Activated T-helper 9 cell treated with anti-CD3 and anti-CD28 coated beads, Interleukin-2, amount 50 U/mL, for 16 hours (primary cell): ENCODE measurements at places on chromosomes 5 and 9.

- DNase-seq: no peak
These were observed 398.3 kb downstream of the TLE4 start for GRCh38 chr9:79970146-79970425.

- no peak for DNase-seq
These were observed 292.9 kb upstream of the PUM3 start for GRCh38 chr9:3136686-3137346.

DNA sequence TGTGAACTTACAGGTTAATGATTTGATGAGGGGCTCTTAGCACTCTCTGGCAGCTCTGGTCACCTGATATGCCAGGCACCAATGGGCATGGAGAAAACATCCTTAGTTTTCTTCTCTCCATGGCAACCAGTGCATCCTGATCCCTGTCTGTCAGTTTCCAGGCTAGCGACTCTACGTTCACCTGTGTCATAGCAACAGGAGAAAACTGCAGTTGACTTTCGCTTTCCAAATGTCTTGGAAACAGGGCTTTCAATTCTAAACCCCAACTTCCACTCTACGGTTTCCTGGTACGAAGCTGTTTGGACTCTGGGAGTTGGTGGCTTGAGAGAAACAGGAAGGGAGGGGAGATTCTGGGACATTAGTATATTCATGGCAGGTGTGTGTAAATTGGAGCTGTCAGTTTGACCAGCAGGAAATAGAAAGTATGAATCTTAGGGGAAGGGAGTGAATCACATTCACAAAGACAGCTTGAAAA lies 74.4 kb downstream of the SLC28A3 start:
- DNase-seq: no peak

DNA sequence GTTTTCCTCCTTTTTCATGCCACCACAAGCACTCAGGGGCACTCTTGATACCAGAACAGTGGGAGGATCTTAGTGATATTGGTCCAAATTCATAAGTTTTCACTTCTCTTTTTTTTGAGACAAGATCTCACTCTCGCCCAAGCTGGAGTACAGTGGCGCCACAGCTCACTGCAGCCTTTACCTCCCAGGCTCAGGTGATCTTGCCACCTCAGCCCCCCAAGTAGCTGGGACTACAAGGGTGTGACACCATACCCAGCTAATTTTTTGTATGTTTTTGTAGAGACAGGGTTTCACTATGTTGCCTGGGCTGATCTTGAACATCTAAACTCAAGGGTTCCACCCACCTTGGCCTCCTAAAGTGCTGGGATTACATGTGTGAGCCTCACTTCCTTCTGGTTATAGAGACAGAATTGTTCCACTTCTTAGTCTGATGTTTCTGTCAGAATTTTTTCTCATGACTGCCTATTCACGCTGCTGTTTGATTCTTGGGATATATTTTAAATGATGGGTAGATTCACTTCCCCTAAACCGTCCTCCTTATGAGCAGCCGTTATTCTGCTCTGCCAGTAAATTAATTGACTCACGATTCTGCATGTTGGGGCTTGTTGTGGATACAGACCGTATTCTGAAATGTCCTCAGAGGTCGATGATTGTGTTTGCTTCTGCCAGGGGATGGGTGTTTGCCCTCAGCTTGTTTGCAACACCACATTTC lies 30.8 kb downstream of the MTAP start:
- DNase-seq: no peak

- no peak for DNase-seq
These were observed 202.9 kb downstream of the NR2F1-AS1 start for GRCh38 chr5:93378073-93378472.

DNA sequence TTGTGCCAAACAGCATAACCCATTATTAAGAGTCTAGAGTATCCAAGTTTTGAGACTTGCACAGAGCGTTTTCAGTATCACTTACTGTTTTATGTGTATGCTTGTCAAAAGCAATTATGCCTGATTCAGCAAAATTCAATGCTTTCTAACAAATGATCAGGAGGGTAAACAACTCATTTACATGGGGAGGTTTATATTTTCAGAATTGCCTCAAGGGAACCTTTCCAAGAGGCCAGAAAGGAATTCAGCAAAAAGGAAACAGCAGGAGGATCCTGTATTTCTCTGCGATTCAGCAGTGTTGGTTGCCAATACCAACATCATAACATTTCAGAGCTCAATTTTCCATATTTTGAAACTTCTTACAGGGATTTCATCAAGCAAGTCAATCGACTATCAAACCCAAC lies 69.3 kb upstream of the DAB2 start:
- no peak for DNase-seq

DNA sequence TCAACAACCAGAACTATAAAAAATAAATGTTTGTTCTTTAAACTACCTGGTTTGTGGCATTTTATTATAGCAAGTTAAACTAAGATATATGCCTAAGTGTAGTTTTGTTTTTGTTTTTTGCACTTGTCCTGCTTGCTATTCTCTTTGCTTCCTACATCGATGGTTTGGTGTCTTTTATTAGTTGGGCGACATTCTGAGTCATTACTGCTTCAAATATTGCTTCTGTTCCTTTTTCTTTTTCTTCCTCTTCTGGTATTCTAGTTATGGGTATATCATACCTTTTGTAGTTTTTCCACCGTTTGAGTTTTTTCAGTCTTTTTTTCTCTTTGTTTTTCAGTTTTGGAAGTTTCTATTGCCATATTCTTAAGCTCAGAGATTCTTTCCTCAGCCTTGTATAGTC lies 86.9 kb downstream of the MACIR start:
- no peak for DNase-seq

DNA sequence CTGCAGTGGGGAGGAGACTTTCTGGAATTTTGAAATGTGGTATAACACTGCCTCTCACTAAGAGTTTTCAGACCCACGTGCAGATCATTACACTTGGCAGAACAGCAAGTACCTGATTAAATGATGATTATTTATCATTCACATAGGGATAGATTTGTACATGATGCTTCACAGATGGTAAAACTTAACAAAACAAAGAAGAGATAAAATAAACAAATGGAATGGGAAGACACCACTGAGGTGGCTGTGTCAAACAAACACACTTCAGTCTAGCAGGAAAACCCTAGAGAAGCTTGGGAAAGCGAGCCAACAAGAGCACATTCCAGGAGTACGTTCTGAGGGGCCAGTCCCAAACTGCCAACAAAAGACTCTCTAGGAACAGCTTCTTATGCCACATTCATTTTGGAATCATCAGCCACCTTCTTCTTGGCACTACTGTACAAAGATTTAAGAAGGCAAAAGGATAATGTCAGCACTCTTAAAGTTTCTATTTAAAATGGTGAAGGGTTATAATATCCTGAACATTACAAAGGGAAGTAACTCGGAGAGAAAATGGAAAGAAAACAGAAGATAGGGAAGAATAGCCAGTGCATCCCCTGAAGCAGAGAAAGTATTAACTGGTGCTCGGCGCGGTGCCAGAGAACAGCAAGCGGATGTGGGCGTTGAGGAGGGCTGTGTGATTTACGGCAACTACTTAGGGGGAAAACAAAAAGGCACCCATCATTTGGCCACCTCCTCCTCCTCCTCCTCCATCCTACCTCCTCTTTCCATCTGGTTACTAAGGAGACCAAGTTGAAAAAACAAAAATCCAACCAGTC lies 1.6 kb downstream of the MED27 start:
- peak; percentile 3 for DNase-seq

DNA sequence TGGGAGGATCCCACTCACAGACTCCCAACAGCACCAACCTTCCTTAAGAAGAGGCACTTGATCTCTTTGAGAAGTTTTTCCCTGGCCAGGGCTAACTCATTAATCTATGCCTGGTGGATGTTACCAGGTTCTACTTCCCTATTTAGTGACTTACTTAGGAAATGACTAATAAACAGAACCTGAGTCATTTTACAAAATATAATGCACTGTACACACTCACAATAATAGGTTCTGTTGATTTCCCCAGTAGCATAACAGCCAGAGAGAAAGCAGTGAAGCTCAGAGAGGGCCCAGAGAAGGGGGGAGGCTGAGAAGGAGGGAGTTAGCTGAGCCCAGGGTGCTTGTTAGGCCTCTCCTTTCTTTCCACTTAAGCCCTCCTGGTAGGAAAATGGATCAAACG lies 27.1 kb downstream of the FRMD3 start:
- no peak for DNase-seq

GRCh38 chr5:180053061-180053602 lies 18.4 kb downstream of the RNF130 start:
- DNase-seq: no peak

DNA sequence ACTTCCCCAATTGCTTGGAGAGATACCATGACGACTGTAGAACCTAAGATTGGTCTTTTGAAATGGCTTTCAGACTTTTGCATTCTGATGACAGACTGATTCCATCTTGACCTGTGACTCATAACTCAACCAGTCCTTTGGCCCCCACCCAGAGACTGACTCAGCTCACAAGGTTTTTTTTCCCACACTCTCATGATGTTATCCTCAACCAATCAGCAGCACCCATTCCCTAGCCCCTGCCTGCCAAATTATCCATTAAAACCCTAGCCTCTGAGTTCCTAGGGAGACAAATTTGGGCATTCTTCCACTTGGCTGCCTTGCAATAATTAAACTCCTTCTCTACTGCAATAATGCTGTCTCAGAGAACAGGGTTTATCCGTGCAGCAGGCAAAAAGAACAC lies 1263.3 kb upstream of the CDH9 start:
- DNase-seq: no peak

- DNase-seq: no peak
These were observed 639.2 kb downstream of the NR2F1-AS1 start for GRCh38 chr5:92941806-92942205.

GRCh38 chr5:167730121-167730520 lies 561.3 kb upstream of the WWC1 start:
- DNase-seq: no peak

DNA sequence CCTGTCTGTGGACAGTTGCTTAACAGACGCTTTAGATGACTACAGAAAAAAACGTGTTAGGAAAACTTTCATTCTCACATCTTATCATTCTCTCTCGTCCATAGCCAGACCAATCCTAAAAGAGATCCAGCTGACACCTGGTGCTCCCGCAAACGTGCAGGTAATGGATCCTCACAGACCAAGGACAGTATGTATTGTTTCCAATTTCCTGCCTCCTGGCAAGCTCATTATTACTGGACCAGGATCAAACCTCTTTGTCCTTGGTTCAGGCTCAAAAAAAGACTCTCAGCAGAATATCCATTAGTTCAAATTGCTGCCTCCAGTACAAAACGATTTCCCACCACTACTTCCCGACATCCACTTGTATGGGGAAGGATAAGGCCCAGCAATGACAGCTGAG lies 62.4 kb downstream of the SERINC5 start:
- no peak for DNase-seq

DNA sequence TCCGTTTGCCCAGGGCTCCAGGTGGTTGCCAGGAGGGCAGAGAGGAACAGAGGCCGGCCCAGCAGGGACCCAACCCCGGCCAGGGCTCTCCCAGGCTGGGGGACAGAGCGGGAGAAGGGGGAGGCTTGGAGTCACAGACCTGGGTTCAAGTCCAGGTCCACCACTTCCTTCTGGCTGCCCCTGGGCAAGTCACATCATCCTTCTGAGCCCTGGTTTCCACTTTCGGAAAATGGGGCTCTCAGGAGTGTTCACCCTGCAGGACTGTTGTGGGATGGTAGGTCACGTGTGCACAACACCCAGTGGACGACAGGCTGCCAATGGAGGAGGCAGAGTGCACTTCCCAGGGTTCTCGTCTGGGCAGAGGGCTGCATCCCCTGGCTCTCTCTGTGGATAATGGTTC lies 245.4 kb downstream of the PBX3 start:
- DNase-seq: no peak

GRCh38 chr5:54996466-54996865 lies 11.1 kb upstream of the ESM1 start:
- no peak for DNase-seq

- DNase-seq: no peak
These were observed 50.8 kb downstream of the ROR2 start for GRCh38 chr9:91899219-91899563.

DNA sequence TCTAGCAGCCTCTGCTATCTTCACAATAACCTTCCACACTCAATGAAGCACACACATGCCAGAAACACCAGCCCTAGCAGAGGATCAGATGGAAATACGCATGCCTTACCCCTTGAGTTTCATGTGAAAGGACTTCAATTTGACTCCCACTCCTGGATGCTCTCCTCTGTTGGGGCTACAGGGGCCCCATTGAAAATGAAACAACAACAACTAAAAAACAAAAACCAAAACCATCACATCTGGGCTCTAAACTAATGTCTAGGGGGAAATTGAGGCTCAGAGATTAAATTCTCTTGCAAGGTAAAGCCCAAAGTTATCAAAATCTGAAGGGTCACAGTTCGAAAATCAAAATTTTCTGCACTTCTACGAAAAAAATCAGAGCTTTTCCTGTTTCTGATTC lies 7.9 kb upstream of the RFESD start:
- no peak for DNase-seq

GRCh38 chr5:115389034-115389798 lies 92.8 kb upstream of the CCDC112 start:
- DNase-seq: no peak

DNA sequence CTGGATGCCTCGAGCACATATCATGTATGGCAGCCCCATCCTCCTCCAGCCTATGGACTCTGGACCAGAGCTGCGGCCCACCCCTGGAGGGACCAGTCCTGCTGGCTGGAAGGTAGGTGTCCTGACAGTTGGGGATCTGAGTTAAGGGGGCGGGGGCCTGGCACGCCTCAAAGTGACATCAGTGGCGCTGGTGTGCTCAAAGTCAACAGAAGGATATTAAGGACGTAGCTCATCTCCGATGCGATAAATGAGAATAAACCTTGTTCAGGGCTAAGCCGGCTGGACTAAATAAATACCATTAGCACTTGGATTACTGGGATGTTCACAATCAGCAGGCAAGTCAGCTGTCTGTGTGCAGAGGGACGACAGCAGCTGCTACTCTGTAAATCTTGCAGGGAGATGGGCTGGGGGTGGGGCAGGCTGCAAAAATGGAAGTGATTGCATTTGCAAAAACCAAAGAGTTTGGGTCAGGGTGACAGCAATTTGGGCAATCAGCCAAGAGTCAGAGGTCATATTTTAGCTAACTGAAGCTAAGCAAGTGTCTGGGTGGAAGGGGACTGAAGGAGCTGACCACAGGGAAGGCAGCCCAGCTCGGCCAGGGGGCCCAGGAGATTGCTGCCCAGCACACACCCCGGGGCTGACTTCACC lies 80.0 kb upstream of the LRRTM2 start:
- DNase-seq: no peak

GRCh38 chr9:94821098-94821887 lies 94.8 kb downstream of the AOPEP start:
- DNase-seq: no peak
